ENCODE measurements at places on chromosomes 7 and 10. TPM values are rescaled to one million over a fixed set of nuclear protein-coding genes. Genes with fewer than 3 reads are reported as not detected.

GRCh38 chr10:130805635-130806030, 505.9 kb downstream of the TCERG1L start:
- H3K4me1 ChIP-seq: no peaks in the 10 kb centered on the region
- no peak overlapping the region for H3K27ac ChIP-seq
- DNase-seq: no peak
- H3K4me3 ChIP-seq: no peak overlapping the region
- H3K27me3 ChIP-seq: no peaks in the 10 kb centered on the region

- no peak overlapping the region for H3K4me3 ChIP-seq
- H3K36me3 ChIP-seq: no peaks in the 10 kb centered on the region
- no peak overlapping the region for H3K27ac ChIP-seq
- DNase-seq: no peak
- peaks cover 26% of the 10 kb centered on the region for H3K4me1 ChIP-seq
- H3K27me3 ChIP-seq: no peaks in the 10 kb centered on the region
Observed at GRCh38 chr10:13716081-13717071, 129.6 kb downstream of the PRPF18 start.

- H3K27ac ChIP-seq: no peak overlapping the region
- DNase-seq: no peak
Observed at GRCh38 chr7:105807448-105807762, 69.0 kb downstream of the ATXN7L1 start.

DNA sequence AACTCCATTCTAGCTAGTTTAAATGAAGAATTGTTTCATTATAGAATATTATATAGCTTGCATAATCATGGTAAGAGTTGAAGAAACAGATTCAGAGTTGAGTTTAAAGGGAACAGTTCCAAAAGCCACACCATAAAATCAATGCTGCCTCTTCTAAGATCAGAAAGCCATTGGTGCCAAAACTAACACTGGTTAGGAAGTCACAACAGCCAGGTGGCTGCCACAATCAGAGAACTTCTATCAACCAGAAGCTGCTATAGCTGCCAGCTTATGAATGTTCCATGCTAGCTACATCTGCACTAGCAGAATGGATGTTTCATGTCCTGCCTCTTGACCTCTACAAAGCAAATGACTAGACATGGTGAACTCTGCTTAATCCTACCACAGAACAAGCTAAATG, 583.1 kb upstream of the LRRN3 start:
- no peak overlapping the region for H3K27ac ChIP-seq
- H3K27me3 ChIP-seq: no peaks in the 10 kb centered on the region
- no peaks in the 10 kb centered on the region for H3K36me3 ChIP-seq
- no peaks in the 10 kb centered on the region for H3K4me1 ChIP-seq
- no peak for DNase-seq
- H3K4me3 ChIP-seq: no peak overlapping the region

GRCh38 chr10:97648562-97649404, 8.3 kb downstream of the PI4K2A start:
- peaks cover 64% of the 10 kb centered on the region for H3K36me3 ChIP-seq
- no peak for DNase-seq
- peak overlapping the region; percentile 28 for H3K27ac ChIP-seq
- H3K4me3 ChIP-seq: no peak overlapping the region

DNA sequence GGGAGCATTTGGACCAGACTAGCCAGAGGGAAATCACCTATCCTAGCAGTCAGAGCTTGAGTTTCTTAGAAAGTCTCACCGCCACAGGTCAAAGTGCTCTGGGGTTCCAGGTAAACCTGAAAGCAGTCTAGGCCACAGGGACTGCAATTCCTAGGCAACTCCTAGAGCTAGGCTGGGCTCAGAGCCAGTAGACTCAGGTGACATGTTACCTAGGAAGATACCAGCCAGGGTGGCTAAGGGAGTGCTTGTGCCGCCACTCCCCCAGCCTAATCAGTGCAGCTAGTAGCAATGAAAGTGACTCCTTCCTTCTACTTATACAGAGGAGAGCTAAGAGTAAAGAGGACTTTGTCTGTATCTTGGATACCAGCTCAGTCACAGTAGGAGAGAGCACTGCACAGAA, 348.7 kb upstream of the HPS1 start:
- H3K4me1 ChIP-seq: no peaks in the 10 kb centered on the region
- H3K4me3 ChIP-seq: no peak overlapping the region
- H3K27me3 ChIP-seq: no peaks in the 10 kb centered on the region
- no peaks in the 10 kb centered on the region for H3K36me3 ChIP-seq
- DNase-seq: no peak

The FGFR2 gene
- 1.1 TPM for total RNA-seq

The TEX47 gene
- total RNA-seq: not detected

DNA sequence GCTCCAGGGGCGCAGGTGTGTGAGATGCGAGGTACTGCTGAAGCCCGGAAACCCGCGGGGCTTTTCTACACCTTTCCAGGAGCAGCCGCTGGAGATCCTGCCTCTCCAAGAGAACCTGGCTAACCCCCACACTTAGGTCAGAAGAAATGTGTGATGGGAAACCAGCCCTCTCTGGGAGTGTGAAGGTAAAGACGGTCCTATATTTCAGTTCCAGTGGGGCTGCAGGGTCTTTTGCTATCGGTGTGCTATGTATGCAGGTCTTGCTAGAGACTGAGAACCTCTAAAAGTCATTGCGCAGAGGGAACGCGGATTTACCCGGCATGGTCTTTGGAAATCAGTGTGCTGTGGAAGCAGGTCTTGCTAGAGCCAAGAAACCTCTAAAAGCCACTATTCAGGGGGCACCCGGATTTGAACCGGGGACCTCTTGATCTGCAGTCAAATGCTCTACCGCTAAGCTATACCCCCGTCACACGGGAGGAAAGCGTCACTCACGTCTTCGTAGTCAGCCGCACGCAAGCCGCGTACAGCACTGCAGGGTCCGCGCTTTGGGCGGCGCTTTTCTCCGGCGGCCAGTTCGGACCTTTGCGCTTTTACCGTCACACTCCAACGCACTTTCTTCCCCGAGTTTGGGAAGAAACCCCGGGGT, 46.0 kb downstream of the ZNF777 start:
- no peaks in the 10 kb centered on the region for H3K36me3 ChIP-seq
- peak overlapping the region; percentile 37 for H3K4me3 ChIP-seq
- peak; percentile 93 for DNase-seq
- H3K27ac ChIP-seq: peak overlapping the region; percentile 63

- H3K27me3 ChIP-seq: no peaks in the 10 kb centered on the region
- no peaks in the 10 kb centered on the region for H3K4me1 ChIP-seq
- no peak overlapping the region for H3K4me3 ChIP-seq
- DNase-seq: no peak
Observed at GRCh38 chr7:115267503-115267902, 345.6 kb downstream of the MDFIC start.

- no peak overlapping the region for H3K4me3 ChIP-seq
- DNase-seq: no peak
- peaks cover 58% of the 10 kb centered on the region for H3K36me3 ChIP-seq
- no peaks in the 10 kb centered on the region for H3K4me1 ChIP-seq
Observed at GRCh38 chr7:139421123-139421522, 61.4 kb downstream of the LUC7L2 start.

Data from spleen (tissue), 13 donors.